ENCODE measurements at places on chromosomes 7 and 10.

- no peak for DNase-seq
- no peak overlapping the region for H3K27ac ChIP-seq
- H3K27me3 ChIP-seq: no peaks in the 10 kb centered on the region
- H3K36me3 ChIP-seq: no peaks in the 10 kb centered on the region
- H3K4me3 ChIP-seq: no peak overlapping the region
Observed at GRCh38 chr10:124632566-124632965, 111.6 kb downstream of the FAM53B start.

DNA sequence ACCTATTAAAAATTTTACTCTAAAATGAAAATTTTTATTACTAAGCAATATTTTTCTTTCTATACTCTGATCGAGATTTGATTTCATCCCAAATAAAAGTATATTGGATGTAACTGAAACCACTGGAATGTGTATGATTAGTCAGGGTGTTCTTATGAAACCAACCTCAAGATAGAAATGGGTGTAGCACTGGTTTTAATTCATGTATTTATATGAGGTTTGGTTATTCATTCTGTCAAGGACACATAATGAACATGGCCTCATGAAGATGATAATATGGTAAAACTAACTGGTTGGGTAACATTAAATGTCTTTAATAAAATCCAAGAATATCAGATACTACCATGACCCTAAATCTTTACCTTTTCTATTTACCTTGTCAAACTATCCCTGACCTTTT lies 197.7 kb downstream of the SEMA3A start:
- no peaks in the 10 kb centered on the region for H3K27me3 ChIP-seq
- H3K4me1 ChIP-seq: no peaks in the 10 kb centered on the region
- DNase-seq: no peak
- no peak overlapping the region for H3K4me3 ChIP-seq
- H3K36me3 ChIP-seq: no peaks in the 10 kb centered on the region

- no peak overlapping the region for H3K4me3 ChIP-seq
- H3K27ac ChIP-seq: no peak overlapping the region
- H3K4me1 ChIP-seq: peaks cover 13% of the 10 kb centered on the region
- H3K36me3 ChIP-seq: no peaks in the 10 kb centered on the region
- no peaks in the 10 kb centered on the region for H3K27me3 ChIP-seq
Observed at GRCh38 chr10:4850397-4850796, 24.4 kb downstream of the AKR1E2 start.

GRCh38 chr7:131600085-131600881 lies 43.9 kb upstream of the PODXL start:
- H3K4me1 ChIP-seq: peaks cover 6% of the 10 kb centered on the region
- no peak overlapping the region for H3K27ac ChIP-seq
- no peaks in the 10 kb centered on the region for H3K36me3 ChIP-seq
- H3K4me3 ChIP-seq: no peak overlapping the region

GRCh38 chr10:129706081-129706480 lies 239.0 kb downstream of the MGMT start:
- no peak for DNase-seq
- H3K36me3 ChIP-seq: no peaks in the 10 kb centered on the region
- no peak overlapping the region for H3K27ac ChIP-seq

GRCh38 chr7:141356161-141356560 lies 195.0 kb upstream of the AGK start:
- DNase-seq: no peak
- H3K4me1 ChIP-seq: peaks cover 6% of the 10 kb centered on the region
- no peaks in the 10 kb centered on the region for H3K36me3 ChIP-seq
- H3K27ac ChIP-seq: no peak overlapping the region

GRCh38 chr7:152970481-152970880 lies 210.9 kb downstream of the ACTR3B start:
- no peak overlapping the region for H3K27ac ChIP-seq
- H3K27me3 ChIP-seq: peaks cover 9% of the 10 kb centered on the region
- DNase-seq: no peak
- no peaks in the 10 kb centered on the region for H3K4me1 ChIP-seq
- H3K36me3 ChIP-seq: no peaks in the 10 kb centered on the region

DNA sequence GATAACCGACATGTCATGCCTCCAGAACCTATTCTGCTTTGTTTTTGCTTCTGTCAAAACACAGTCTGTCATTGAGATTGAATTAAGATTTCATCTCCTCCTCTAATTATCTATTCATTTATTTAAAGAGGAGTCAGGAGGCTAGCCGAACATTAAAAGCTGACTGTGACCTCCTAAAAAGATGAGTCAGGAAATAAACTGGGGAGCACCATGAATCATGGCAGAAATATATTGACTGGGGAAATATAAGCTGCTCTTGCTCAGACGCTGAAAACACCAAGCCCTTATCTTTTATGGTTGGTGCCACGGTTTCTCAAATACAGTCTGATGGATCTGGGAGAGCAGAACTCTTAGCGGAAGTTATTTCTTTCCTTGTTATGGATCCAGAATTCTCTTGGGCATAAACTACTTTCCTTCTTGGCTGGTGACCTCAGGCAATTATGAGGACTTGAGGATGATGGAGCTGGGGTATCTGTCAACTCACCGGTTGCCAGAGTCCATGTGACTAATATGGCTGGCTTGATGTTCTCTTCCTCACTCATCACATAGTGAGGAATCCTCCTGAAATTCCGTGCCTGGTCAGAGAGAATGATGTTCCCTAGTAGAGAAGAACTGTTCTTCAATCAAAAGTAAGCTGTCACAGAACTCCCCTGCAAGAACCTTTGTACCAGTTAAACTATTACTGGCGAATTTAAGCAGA lies 307.6 kb upstream of the PHYHIPL start:
- no peak overlapping the region for H3K27ac ChIP-seq
- DNase-seq: no peak
- H3K36me3 ChIP-seq: no peaks in the 10 kb centered on the region
- H3K4me1 ChIP-seq: no peaks in the 10 kb centered on the region
- H3K27me3 ChIP-seq: no peaks in the 10 kb centered on the region

GRCh38 chr10:47364366-47364765 lies 16.2 kb downstream of the RBP3 start:
- H3K36me3 ChIP-seq: no peaks in the 10 kb centered on the region
- H3K4me3 ChIP-seq: no peak overlapping the region
- peaks cover 2% of the 10 kb centered on the region for H3K27me3 ChIP-seq
- peak; percentile 39 for DNase-seq
- no peaks in the 10 kb centered on the region for H3K4me1 ChIP-seq

- H3K36me3 ChIP-seq: no peaks in the 10 kb centered on the region
- DNase-seq: no peak
- peaks cover 23% of the 10 kb centered on the region for H3K27me3 ChIP-seq
- H3K4me3 ChIP-seq: no peak overlapping the region
Observed at GRCh38 chr10:123502983-123503382, 163.2 kb upstream of the GPR26 start.

DNA sequence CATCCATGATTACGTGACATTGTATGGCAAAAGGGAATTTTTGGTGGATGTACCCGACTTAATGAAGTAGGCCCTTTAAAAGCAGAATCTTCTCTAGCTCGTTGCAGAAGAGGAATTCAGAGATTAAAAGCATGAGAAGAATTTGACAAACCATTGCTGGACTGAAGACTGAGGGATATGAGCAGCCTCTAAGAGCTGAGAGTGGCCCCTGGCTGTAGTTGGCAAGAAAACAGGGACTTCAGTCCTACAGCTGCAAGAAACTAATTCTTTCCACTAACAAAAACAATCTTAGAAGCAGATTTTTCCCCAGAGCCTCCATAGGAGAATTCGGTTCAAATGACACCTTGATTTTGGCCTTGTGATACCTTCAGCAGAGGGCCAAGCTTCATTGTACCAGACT lies 34.1 kb downstream of the MACC1 start:
- DNase-seq: no peak
- H3K4me3 ChIP-seq: no peak overlapping the region

DNA sequence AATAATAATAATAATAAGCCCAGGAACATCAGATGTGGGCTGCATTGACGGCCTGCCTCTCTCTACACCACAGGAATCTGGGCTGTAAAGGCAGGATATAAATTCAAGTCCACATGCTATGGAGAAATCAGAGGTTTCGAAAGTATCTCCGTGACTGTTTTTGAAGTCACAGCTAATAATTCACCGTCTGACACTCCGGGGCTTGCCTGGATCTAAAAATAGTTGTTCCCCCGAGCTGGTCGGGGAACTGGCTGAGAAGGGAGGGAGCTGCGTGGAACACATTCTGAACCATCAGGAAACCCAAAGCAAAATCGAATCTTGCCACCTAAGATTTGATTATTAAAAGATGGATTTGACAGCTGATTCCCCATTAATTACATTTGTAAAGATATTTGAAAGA lies 35.4 kb downstream of the KLF6 start:
- H3K27me3 ChIP-seq: no peaks in the 10 kb centered on the region
- no peak overlapping the region for H3K4me3 ChIP-seq
- no peak for DNase-seq
- no peak overlapping the region for H3K27ac ChIP-seq

All from natural killer cell treated with Interleukin-12 subunit alpha and Interleukin-12 subunit beta and Interleukin-15 and Interleukin-18, amount 100 ng/mL, for 72 hours (primary cell).